ENCODE measurements at places on chromosomes 5 and 9.

GRCh38 chr9:83469722-83470121 is 68.5 kb downstream of the FRMD3 start:
- no peak for DNase-seq

DNA sequence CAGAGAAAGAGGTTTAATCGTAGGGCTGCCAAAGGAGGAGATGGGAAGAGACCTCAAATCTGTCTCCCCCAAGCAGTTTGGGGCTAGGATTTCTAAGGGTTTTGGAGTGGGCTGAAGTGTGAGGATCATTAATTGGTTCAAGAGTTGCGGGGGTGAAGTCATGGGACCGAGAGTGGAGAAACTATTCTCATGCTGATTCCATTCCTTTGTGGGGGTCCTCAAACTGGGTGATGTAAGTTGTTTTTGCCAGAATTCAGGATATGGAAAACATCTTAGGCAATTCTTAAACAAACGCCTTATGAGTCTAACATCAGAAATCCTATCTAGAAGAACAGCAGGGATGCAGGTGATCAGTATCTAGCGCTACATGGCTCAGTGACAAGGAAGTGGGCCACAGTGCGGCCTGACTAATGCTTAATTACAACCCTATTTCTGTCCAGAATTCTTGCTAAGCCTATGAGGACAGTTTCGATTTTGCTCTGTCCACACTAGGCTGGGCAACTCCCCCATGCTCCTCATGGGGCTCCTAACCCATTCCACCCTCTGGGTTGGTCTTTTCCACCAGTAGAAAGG is 27.7 kb upstream of the TRIO start:
- DNase-seq, result no peak

- DNase-seq, result peak; percentile 54
Observed at GRCh38 chr5:142014911-142015584, 2.2 kb upstream of the GNPDA1 start.

DNA sequence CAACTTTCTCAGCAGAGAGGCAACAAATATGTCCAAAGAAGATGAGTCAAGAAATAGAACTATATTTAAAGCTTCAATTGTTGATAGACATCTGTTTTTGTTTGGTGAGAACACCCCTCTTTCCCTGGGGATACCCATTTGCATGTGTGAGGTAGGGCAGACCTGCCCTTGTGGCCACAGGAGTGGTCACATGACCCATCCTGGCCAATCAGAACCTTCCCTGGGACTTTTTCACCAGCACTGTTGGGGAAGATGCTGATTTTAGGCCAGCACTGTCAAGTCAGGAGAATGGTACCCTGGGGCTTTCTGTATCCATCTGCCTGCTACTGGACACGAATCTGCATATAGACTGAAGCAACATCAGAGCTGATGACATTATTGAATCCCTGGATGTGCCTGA is 211.2 kb downstream of the CDK5RAP2 start:
- no peak for DNase-seq

DNA sequence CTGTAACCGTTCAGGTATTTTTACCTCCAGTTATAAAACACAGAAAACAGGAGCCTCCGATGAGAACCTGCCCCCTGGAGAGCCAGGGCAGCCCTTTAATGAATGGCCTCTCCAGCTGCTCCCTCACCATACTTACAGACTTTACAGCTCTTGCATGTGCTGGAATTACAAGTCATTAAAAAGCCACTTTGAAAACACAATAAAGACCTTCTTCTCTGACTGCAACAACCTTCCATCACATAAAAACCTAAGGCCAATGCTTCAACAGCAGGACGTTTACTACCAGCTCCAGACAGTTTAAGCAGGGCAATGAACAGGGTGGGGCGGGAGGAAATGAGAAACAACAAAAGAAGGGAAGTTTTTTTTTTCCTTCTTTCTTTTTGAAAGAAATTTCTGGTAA is 213.8 kb downstream of the MLLT3 start:
- DNase-seq, result no peak

DNA sequence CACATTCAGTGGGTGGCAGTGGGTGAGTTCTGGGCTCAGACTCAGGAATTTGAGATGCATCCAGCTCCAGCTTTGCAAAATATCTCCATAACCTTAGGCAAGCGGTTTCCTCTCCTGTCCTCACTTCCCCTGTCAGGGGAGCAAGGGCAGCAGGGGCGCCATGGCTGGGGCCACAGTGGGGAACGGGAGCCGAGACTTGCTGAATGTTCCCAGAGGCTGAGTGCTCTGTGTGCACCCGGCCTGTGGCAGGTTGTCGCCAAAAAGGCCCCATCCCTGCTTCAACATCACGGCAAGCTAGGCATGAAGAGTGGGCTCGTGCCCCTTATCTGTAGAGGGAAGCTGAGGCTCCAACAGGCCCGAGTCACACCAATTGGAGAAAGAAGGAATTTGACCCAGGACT is 268.8 kb downstream of the NSG2 start:
- no peak for DNase-seq

DNA sequence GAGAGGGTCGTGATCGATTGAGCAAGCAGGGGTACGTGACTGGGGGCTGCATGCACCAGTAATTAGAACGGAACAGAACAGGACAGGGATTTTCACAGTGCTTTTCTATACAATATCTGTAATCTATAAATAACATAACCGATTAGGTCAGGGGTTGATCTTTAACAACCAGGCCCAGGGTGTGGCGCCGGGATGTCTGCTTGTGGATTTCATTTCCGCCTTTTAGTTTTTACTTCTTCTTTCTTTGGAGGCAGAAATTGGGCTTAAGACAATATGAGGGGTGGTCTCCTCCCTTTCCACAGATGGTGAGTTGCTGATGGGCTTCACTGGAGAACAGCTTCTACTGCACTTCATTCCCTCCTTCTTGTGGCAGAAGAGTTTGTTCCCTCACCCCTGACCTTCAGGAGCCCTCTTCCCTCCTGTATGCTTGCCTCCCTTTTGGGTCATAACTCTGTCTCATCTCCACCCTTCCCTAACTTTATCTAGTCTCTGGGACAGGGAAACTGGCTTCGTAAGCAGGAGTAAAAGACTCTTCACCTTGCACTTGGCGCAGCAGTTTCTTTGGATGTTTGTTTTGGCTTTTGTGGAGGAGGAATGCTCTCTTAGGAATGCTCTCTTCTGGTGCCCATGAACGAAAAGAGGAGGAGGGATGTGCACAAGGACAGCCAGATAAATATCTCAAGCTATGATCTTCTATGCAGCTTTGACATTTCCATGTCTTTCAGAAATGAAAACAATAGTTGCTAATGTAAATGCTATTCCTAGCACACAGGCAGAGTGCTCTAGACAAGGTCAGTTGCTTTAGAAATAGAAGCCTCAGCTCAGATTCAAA is 139.8 kb upstream of the RPS23 start:
- no peak for DNase-seq

- DNase-seq, result no peak
Observed at GRCh38 chr5:135521964-135522363, 13.8 kb downstream of the NEUROG1 start.

- DNase-seq, result peak; percentile 60
Observed at GRCh38 chr5:135551593-135552447, 16.1 kb upstream of the NEUROG1 start.

DNA sequence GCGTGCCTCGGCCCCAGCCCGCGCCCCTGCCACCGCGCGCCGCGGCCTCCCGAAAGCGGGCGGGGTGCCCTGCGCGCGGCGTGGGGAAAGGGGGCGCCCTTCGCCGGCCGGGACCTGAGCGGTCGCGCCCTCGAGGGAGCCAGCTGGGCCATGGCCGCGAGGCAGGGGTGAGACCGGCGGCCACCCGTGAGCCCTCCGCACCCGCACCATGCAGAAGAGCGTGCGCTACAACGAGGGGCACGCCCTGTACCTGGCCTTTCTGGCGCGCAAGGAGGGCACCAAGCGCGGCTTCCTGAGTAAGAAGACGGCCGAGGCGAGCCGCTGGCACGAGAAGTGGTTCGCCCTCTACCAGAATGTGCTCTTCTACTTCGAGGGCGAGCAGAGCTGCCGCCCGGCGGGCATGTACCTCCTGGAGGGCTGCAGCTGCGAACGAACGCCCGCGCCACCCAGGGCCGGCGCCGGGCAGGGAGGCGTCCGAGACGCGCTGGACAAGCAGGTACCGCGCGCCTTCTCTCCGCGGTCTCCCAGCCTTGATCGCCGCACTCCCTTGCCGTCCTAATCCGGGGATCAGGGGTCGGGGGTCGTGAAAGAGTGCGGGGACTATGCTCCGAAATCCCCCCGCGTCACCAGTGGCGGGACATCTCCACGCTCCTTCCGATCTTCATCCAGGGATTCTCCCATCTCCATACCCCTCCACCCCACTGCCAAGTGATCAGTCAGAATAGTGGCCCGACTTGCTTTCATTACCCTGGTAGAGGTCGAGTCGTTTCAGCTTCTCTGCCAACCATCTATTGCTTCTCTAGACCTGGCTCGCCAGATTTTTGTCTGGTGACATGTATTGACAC is 590 bp downstream of the RASGRF2 start:
- peak; percentile 59 for DNase-seq

GRCh38 chr5:9288234-9288633 is 257.6 kb downstream of the SEMA5A start:
- DNase-seq, result peak; percentile 58

DNA sequence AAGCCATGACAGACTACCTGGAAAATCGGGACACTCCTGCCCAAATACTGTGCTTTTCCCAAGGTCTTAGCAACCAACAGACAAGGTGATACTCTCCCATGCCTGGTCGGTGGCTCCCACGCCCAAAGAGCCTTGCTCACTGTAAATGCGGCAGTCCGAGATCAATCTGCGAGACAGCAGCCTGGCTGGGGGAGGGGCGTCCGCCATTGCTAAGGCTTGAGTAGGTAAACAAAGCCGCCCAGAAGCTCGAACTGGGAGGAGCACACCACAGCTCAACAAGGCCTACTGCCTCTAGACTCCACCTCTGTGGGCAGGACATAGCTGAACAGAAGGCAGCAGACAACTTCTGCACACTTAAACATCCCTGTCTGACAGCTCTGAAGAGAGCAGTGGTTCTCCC is 272.1 kb upstream of the CCNG1 start:
- DNase-seq, result no peak

DNA sequence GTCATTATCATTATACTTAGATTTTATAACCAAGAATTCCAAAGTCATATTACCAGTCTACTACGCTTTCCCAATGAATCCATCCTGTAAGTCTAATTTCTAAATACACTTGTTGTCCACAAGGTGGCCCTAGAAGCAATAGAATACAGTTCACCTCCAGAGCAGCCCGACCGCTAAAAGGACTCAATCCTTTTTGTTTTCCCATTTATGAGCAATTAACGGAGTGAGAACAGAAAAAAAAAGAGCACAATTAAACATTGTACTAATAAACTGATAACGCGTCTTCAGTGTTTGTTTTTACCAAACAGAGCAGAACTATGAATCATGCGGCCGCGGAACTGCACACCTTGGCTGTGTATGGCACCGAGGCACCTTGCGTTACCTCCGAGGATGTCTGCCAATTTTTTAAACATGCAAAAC is 160.7 kb upstream of the DAPK1 start:
- peak; percentile 70 for DNase-seq

- DNase-seq, result no peak
Observed at GRCh38 chr9:23850690-23851629, 24.9 kb upstream of the ELAVL2 start.

GRCh38 chr9:19018201-19018600 is 14.8 kb downstream of the SAXO1 start:
- no peak for DNase-seq

DNA sequence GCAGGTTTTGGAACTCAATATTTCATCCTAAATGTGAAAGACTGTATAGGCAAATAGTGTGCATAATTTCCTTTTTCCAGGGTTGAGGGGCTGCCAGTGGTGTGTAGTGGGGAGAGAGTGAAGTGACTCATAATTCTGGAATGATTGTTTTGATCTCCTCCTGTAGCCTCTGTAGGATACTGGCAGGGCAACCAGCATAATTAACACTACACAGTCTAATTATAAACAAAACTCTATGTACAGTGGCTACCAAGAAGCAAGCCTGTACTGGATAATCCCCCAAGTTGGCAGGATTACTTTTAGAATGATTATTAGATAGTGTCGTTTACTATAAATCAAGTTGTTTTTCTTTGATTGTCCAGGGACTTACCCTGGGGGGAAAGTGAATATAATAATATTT is 32.2 kb downstream of the LNPEP start:
- no peak for DNase-seq

DNA sequence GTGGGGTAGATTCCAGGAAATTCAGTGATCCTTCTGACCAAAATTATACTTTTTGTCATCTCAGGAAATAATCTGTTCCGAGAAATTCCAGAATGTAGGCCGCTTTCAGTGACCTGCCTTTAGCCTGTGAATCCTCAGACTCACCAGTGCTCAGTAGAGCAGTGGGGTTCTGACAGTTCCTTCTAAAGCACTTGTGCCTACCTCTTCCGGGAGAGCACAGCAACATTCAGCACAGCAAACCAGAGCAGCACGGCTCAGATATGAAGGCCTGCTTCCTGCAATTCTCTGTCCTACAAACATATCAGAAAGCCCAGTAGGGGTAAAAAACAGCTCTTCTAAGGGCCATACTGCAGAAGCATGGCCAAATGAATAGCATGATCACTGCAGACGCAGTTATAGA is 15.0 kb downstream of the FANCC start:
- no peak for DNase-seq

- DNase-seq, result no peak
Observed at GRCh38 chr5:74363603-74364205, 276.8 kb downstream of the ENC1 start.

DNA sequence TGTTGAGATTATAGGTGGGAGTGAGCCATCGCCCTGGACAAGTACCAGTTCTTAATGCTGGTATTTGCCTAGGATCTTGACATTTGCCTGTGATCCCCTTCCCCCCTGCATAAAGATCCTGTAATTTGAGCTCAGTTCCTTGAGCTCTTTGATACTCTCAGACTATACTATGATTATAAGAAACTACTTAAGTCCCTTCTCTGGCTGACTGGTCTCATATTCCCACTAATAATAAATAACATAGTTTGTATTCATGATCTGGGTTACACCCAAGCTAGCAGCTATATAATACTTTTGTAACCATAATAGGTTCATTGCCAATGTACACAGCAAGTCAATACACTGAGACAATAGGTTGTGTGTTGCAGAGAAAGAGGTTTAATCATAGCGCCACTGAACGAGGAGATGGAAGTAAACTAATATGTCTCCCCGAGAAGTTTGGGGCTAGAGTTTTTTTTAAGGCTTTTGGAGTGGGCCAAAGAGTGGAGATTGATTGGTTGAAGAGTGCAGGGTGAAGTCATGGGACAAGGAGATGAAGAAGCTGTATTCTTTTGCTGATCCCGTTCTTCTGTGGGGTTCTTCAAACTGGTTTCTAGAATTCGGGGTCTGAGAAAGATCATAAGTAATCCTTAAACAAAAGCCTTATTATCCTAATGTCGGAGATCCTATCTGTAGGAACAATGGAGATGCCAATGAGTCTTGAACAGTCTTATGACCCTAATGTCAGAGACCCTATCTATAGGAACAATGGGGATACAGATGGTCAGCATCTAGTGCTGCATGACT is 20.7 kb upstream of the SHOC1 start:
- DNase-seq, result no peak

DNA sequence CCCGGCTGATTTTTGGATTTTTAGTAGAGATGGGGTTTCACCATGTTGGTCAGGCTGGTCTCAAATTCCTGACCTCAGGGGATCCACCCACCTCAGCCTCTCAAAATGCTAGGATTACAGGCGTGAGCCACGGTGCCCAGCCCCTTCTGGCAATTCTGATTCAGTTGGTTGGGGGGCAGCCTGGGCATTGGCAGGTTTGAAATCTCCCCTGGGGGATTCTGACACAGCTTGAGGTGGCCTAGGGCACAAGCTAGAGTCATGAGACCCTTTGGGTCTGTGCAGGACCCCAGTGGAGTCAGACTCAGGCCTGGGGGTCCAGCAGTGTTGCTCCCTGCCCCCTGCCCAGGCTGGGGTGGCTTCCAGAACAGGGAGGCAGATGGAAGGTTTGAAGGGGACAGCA is 239.8 kb downstream of the PBX3 start:
- DNase-seq, result no peak

Data from globus pallidus (tissue), 1 donor.